ENCODE measurements at places on chromosomes 2 and 18.

- no peak for DNase-seq
Measured at GRCh38 chr2:68741238-68741637, 6.6 kb downstream of the ARHGAP25 start.

DNA sequence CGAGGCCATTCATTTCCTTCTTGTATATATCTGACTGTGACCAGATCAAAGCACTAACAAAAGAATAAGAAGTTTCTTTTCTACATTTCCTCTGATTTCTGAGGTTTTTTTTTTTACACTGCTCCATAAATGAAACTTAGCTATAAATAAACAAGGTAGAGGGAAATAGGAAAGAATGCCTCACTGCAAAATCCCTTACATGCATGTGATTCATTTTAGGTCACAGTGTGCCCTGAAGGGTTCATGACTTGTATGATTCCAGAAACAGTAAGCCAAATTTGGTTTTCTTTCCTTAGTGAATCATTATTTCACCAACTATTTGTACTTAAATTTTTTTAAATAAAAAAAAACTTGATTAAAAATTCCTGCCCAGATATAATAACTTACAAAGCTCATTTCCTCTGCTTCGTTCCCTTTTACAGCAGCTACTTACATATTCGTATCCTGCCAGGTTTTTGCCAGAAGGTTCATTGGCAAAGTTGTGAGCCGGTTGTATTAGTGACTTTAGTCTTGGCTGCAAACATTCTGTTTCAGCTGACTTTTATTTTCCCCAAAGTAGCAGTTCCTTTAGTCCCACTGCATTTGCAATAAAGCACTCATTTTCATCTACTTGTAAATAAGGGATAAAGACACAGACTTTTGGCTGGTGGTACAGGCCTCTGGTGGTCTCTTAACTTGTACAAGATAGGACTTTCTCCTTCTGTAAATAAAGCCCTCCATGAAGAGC lies 58.6 kb downstream of the LRP2 start:
- DNase-seq: no peak

DNA sequence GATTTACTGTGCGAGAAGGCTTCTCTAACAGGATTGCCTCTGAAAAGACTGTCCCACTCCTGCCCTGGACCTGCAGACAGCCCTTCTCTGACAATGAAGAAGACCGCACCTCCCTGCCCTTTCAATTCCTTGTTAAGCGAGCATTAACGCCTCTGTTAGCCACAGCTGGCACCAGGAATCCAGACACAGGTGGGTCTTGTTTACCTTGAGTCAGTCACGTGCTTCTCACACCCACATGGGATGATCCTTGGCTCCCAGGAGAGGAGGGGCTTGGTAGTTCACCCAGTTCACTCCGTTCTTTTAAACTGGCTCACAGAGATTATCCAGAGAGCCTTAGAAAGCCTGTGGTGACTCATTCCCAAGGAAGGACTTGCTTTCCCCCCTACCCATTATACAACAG lies 410.5 kb upstream of the MEIS1 start:
- no peak for DNase-seq

DNA sequence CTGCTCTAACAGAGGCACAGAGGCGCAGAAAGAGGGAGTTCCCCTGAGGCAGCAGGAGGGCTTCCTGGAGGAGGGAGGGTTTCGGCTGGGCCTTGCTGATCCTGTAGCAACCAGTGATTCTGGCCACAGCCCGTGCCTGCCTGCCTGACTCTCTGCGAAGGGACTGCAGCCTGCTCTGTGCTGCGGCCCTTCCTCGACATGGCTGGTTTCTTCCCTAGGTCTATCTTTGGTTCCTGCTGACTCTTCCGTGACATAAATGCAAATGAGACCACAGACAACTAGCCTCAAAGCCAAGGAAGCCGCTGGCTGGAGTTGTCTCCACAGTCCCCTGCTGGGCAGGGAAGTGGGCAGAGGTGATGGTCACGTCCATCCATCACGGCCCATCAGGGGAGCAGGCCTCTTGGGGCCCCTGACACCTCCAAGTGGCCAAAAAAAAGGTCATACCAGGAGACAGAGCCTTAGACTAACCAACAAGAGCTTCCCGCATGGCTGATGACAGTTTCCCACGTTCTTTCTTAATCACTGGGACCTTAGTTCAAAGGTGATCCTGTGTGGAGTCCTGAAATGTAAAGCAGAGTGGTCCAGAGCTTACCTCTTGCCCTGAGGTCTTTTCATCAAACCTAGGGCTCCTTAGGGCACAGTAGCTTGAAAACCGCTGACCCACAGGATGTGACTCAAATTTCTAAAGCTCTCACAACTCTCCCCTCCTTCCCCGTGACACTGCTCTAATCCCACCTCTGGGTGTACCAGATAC lies 55.3 kb downstream of the HS1BP3 start:
- DNase-seq: no peak
